ENCODE measurements at places on chromosomes 2 and 18.

DNA sequence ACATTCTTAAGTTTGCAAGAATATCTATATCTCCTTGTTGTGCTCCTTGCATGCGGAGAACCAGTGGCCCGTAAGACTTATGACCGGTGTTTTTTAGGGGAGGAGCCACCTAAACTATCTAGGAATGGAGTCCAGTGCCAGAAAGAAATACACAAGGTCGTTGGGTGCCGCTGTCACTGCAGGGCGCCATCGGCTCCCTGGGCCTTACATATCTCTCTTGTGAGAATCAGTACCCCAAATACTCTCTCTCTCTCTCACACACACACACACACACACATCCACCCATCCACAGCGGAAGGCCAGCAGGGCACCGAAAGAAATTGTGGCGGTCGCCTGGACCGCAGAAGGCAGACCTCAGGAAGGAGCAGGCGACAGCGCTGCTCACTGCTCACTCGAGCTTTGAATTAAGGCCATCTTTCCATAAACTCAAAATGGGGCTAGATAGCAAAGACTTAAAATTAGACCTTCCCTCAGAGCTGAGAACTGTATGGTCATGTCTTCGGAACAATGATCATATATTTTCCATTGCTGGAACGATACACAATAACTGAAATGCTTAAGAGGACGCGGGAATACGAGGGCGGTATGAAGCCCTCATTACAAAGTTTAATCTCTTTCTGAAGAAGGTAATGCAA, 10.4 kb downstream of the NR4A2 start:
- DNase-seq = no peak

DNA sequence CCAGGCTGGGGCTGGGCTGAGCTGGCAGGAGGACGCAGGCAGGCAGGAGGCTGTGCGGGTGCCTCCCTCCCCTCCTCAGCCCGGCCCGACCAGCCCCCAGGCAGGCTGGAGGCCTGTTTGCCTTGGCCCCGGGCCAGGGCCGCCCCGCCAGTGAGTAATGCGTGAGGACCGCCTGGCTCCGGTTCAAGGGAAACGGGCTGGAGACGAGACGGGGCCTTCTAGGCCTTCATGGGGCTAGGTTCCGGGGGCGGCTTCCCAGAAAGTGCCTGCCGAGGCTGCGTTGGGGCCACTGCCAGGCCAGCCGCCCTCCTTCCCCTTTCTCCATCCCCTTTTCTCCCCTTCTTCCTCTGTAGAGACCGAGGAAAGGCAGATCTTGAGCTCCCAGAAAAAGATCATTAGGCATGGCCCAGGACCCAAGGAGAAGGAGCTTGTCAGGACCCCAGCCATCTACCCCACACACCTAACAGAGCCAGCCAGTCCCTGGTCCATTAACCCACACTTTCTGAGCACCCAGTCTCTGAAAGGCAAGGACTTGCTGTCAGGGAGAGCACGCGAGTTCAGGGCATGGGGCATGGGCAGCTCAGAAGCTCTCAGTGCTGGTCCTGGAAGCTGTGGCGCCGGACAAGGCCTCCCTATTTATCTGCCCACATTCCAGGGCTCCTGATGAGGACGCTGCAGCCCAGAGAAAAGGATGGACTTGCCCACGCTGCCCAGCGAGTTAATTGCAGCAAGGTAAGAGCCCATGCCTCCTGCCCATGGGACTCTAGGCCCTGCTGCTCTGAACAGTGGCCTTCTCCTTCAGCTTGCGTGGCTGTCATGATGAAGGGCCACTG, 48.5 kb downstream of the SMAD7 start:
- DNase-seq = no peak

DNA sequence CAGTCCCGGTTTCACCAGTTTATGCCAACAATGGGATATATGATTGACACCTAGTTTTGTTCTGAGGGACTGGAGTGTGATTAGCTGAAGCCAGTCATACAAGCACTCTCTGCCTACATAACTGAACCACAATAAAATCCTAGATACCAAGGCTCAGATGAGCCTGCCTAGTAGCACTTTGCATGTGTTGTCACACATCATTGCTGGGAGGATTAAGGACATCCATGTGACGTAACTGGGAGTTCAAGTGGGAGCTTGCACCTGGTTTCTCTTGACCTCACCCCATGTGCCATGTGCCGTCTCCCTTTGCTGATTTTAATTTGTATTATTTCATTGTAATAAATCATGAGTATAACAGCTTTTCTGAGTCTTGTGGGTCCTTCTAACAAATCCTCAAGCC, 90.3 kb downstream of the TMEM163 start:
- DNase-seq = no peak

GRCh38 chr2:193907561-193907960, 1712.8 kb upstream of the TMEFF2 start:
- DNase-seq = peak; percentile 8

- no peak for DNase-seq
Measured at GRCh38 chr2:148565272-148565894, 79.2 kb upstream of the EPC2 start.

- DNase-seq = no peak
Measured at GRCh38 chr2:65299246-65299645, 71.6 kb downstream of the ACTR2 start.

- DNase-seq = no peak
Measured at GRCh38 chr2:101185656-101186055, 34.5 kb upstream of the TBC1D8 start.

DNA sequence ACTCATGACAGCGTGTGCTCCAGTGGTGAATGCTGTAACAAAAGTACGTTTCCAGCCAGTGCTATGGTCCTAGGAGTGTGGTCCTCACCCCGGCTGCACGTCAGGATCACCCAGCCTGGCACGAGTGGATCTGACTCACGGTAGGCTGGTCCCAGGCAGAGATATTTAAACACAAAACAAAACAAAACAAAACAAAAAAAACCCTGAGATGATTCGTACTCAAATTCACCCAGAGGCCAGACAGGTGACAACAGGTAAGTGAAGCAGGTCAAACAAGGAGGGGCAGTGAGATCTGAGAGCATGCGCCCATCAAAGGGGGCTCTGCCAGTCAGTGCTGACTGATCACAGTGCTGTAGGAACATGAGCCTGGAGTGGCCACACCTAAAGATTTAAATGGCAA, 43.2 kb downstream of the C2orf76 start:
- no peak for DNase-seq

GRCh38 chr2:209305746-209306196, 118.1 kb upstream of the MAP2 start:
- no peak for DNase-seq

DNA sequence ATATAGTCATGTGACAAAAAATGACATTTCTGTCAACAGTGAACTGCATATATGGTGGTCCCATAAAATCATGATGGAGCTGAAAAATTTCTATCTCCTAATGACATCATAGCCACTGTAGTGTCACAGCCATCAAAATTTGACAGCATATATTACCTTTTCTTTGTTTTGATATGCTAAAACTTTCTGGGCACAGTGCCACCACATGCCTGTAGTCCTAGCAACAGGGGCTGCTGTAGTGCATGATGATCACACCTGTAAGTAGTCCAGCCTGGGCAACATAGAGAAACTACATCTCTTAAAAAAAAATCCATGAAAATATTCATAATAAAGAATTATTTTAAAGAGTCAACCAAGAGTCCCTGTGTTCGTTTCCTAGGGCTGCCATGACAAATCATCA, 155.5 kb upstream of the SERTAD2 start:
- DNase-seq = no peak

GRCh38 chr2:83386549-83386948, 1072.5 kb downstream of the SUCLG1 start:
- no peak for DNase-seq

- DNase-seq = no peak
Measured at GRCh38 chr2:140200764-140201163, 1420.6 kb upstream of the NXPH2 start.

DNA sequence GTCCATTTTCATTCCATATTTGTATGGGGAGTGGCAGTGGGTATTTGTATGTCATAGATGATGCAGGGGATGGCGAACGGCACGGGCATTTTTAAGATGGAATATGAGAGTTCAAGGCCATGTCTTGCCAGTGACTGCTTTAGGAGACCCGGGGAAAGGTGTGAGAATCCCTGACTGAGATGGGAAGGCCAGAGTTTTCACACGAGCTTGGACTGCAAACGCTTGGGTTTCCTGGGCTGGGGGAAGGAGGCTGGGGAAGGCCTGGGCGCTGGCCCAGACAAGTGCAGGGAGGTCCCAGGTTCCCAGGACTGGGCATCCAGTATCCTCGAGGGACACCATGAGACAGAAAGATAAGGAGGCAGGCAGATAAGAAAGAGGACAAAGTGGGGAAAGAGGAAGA, 35.2 kb downstream of the CNGA3 start:
- DNase-seq = no peak

- DNase-seq = no peak
Measured at GRCh38 chr2:67616749-67617148, 219.6 kb downstream of the ETAA1 start.

DNA sequence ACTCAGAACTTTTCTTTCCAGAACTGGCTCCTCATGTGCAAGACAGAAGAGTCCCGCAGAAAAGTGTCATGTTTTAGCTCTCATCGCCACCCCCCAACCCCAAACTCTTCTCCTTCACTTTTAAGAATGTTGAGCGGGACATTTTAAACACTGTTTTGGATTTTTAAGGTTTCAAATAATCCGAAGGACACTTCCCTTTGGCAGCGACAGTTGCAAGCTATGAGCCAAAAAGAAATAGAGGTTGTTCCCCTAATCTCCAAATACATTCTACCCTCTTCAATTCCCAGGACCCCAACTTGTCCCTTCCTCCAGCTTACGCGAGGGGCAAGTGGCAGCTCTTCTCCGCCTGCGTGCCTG, 678 bp upstream of the UBE2E3 start:
- DNase-seq = no peak

DNA sequence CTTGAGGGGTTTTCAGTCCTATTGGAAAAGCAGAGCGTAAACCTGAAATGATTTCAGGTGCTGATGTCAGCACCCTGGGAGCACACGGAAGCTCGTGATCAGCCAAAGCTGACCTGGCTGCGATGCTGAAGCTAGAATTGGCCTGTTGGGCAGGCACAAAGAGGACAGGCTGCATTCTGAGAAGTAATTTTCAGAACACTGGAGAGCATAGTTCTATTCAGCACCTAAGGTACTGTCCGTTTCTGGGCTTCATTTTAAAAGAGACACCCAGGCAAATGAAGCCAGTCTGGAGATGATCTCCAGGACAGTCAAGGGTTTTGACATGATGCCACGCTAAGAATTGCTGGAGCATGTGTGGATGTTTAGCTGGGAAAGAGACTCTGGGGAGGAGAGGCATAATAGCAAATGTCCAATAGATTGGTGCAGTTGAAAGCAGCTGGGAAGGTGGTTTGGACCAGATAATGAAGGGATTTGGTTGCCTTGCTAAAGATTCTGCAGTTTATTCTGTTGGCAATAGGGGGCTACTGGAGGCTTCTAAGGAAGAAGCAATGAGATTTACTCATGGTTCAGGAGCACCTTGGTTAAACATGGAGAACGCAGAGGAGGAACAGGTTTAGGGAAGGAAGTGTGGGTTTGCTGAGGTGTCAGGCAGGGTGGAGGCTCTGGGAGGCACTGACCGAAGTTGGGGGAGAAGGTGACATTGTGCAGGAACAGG, 86.6 kb downstream of the ACOXL start:
- DNase-seq = peak; percentile 41

GRCh38 chr2:45170191-45171135, 161.2 kb upstream of the SIX2 start:
- no peak for DNase-seq

DNA sequence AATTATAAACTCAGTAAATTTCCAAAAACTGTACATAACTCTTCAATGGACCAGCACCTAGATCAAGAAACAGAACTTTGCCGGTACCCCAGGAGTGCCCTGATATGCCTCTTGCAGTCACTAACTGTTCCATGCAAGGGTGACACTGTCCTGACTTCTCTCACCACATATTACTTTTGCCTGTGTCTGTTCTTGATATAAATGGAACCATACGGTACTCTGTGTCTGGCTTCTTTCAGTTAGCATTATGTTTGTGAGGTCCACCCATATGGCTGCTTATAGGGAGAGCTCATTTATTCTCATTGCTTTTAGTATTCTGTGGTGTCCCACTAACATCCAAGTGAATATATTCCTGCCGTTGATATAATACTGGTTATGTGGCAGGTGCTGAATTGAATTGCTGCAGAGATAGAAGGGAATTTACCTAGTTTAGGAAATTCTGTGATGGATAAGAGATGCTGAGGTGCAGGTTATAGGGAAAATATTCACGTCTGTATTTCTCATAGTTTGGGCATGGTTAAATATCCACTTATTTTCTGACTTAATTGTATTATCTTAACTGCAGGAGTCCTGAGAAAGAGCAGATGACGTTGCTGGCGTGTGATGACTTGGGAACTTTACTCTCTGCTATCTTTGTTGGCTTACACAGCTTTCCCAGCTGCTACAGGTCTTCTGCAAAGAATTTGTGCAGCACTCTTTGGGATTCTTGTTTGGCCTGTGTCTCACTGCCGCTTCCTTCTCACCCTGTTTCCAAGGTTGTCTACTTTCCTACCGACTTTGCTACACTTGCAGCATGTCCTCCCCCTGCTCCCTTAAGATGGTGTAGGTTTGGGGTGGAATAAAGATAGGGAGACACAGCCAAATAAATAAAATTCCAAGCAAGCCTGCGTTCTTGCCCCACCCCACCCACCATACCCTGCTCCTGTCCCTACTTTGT, 107.9 kb downstream of the MAP4K4 start:
- no peak for DNase-seq

- peak; percentile 20 for DNase-seq
Measured at GRCh38 chr2:227325839-227326195, 766 bp downstream of the MFF start.
